T-helper 2 cell (primary cell): ENCODE measurements at places on chromosomes 12 and 14.

GRCh38 chr14:81963846-81964245 lies 430.2 kb upstream of the SEL1L start:
- DNase-seq: no peak

GRCh38 chr12:131618303-131618658 lies 92.6 kb upstream of the SFSWAP start:
- DNase-seq: no peak

GRCh38 chr14:50602035-50602434 lies 42.1 kb downstream of the ATL1 start:
- DNase-seq: no peak

GRCh38 chr12:44842669-44843068 lies 33.4 kb downstream of the NELL2 start:
- no peak for DNase-seq

DNA sequence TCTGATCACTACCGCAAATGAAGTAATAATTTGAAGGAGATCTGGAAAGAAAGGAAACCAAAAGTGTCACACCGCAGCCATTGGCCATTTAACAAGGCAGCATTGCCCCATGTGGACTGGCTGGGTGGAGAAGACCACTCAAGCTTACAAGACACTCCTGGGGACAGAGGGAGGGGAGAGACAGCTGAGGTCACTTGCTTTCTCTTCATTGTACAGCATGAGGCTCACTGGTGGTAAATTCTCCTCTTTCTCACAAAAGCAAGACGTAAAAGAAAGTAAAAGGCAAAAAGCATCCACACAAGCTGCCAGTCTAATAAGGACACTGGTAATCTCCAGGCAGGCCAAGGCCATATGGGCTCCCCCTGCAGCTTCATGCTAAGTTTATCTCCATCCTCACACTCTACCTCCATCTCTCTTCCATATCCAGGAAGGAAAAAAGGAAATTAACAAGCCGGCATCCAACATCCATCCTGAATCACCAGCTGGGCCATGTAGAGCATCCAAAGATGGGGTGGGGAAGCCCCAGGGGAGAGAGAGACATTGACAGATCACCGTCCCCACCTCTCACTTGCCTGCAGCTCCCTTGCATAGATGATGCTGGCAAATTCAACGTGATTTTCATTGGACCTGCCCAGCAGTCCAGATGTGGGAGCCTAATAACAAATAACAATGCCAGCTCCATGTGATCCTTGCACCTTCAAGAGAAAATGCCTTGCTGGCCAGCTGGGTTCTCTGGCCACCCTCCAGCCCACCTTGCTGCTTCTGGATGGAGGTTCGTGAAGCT lies 100.6 kb downstream of the DPF3 start:
- no peak for DNase-seq

DNA sequence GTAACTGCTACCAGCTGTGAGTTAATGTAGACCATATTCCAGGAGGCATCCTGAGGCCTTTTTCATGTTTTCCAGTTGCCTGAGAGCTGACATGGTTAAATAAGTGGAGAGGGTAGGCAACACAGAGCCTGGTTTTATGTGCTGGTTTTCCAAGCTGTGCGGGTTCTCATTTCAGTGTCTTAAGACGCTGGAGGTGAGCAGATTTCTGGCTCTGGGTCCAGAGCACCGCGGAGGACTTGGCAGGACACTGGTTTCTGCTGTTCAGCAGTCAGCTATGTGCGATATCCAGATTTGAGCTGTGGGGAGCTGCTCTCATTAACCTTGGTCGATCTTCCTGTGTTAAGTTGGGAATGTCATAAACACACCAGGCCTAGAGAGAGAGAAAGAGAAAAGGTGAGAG lies 680.8 kb downstream of the BCL11B start:
- DNase-seq: no peak

DNA sequence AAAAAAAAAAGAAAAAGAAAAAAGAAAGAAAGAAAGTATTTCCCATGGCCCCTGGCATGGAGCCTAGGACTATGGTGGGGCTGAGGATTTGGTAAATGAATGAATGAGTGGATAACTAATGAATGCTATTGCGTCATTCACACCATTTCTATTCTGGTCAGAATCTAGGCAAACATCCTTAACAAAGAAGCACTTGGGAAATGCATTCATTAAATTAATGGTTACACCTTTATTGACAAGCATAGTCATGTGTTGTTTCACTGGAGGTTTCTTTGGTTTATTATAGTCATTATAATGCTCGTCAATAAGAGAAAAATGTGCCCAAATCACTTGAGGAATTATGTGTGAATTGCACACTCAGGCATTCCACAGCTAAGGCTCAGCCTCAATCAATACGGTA lies 13.6 kb upstream of the AQP2 start:
- no peak for DNase-seq

DNA sequence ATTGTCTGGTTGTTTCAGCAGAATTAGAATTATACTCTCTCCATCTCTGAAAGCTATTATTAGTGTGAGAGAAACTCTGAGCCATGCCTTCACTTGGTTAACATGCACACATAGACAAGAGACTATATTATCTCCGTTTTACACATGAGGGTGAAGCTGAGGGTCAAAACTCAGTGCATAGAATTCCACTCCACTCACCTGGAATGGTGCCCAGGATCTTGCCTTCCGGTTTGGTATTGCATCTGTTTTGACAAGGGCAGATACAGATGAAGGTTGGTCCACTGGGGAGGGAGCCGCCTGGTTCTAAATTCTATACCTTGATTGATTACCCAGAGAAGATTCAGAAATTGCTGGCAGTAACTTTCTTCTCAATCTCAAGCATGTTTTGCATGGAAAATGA lies 149.5 kb upstream of the PELI2 start:
- no peak for DNase-seq

- DNase-seq: no peak
These were observed 17.1 kb downstream of the LRFN5 start for GRCh38 chr14:41623736-41624135.

GRCh38 chr12:120406553-120406952 lies 31.4 kb upstream of the COX6A1 start:
- DNase-seq: no peak

- no peak for DNase-seq
These were observed 62.6 kb upstream of the IGF1 start for GRCh38 chr12:102542816-102543440.

GRCh38 chr14:98937712-98938505 lies 334.1 kb downstream of the BCL11B start:
- no peak for DNase-seq
